Thoracic aorta (tissue), 2 donors: ENCODE measurements at places on chromosomes 7 and 10. TPM values are rescaled to one million over a fixed set of nuclear protein-coding genes. Genes with fewer than 3 reads are reported as not detected.

DNA sequence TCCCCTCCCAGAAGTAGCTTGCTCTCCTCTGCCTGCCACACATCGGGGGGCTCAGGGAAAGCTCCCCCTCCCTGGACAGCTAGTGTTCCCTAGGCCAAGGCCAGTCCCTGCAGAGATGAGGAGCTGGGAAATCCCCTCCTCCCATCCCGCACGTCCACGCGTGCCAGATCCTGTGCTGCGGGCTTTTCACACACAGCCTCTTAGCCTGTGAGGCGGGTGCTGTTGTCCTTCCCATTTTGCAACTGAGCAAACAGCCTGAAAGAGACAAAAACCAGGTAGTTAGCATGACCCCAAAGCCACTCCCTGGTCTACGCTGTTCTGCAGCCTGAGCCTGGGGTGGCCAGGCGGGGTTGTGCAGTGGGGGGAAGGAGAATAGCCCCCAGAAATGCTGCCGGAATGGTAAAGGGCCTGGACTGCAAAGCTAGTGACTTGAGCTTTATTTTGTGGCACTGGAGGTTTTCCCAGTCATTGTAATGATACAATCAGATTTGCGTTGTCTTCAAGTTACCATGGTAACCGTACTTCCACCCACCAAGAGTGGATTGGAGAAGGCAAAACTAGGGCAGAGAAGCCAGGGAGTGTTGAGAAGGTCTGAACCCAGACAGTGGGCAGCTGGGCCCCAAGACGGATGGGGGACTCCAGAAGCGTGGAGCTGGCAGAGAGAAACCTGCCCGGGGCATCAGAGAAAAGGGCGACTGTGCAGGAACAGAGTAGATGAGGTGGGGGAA lies 98.6 kb upstream of the KCTD7 start:
- DNase-seq = no peak

DNA sequence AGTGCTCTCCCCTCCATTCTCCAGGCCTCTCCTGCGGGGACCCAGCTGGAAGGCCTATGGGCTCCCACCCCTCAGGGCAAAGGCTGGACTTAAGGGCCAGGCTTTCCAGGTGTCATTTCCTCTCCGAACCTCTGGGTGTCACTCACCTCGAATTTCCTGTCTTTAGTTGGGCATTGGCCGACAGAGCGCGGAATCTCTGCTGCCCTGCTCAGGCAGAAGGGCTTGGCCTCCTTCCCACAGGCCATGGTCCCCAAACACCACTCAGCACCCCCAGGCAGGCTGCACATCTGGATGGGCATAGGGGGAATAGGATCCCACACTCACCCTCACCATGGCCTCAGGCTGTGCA lies 212.9 kb downstream of the CCSER2 start:
- DNase-seq = no peak

DNA sequence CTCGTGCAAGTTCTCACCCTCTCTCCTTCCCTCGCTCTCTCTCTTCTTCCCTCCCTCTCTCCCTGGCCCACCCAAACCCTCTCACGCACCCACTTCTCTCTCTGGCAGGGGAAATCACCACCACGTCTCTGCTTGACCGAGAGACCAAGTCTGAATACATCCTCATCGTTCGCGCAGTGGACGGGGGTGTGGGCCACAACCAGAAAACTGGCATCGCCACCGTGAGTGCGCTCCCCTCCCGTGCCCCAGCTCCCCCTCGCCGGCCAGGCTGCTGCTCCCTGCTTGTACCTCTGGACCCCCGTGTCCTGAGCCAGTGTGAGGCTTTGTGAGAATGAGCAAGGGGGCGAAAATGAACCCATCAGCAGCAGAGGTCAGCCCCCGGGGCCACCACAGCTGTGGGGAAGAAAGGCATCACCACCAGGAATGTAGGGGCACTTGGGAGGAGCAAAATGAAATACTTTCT lies 25.5 kb downstream of the C10orf105 start:
- no peak for DNase-seq

- DNase-seq = no peak
These were observed 34.4 kb downstream of the CALD1 start for GRCh38 chr7:134813663-134814396.

- DNase-seq = no peak
These were observed 6.4 kb downstream of the OR2F1 start for GRCh38 chr7:143960813-143961610.

DNA sequence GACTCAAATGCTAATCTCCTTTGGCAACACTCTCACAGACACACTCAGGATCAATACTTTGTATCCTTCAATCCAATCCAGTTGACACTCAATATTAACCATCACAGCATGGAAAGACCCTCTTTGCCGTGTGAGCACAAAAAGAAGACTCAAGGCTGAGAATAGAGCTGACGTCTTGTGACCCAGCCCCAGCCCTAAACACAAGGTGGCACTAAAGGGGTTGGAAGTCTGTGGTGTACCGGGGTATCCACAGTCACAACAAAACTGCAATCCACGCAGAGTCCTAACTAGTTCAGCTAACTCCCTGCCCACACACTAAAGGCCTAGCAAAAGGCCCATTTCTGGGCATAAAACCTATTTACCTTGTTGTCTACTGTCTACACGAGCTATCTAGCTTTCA lies 200.1 kb downstream of the ACTR3B start:
- no peak for DNase-seq

DNA sequence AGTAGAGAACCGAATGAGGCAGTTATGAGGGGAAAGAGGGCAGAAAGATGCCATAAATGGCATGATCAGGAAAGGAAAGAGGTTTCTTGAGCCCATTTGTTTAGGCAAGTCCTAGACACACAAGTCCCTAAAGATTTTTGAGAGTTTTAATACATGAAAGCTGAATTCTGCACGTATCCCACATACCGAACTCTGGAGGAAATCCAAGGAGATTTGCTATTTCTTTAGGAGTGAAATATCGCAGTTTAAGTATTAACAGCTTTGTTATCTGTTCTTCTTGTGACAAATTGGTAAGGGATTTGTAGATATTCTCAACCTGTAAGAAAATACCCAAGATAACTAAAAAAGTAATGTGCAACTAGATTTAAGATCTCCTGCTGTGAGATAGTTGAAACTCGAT lies 23.7 kb upstream of the CUBN start:
- no peak for DNase-seq

- DNase-seq = no peak
These were observed 76.9 kb downstream of the LRMDA start for GRCh38 chr10:75508239-75508813.

The GBX1 gene
- not detected for total RNA-seq

The OGDHL gene
- not detected for total RNA-seq

The NPTX2 gene
- total RNA-seq = 99.9 TPM

The C10orf105 gene
- total RNA-seq = 0.14 TPM

The GIMAP4 gene
- 12.3 TPM for total RNA-seq
